Progenitor cell of endocrine pancreas (in vitro differentiated cells): ENCODE measurements at places on chromosomes 4 and X. TPM values are rescaled to one million over a fixed set of nuclear protein-coding genes. Genes with fewer than 3 reads are reported as not detected.

GRCh38 chrX:13078739-13079444 lies 34.5 kb upstream of the FAM9C start:
- no peak for DNase-seq

GRCh38 chr4:78222575-78223186 lies 165.6 kb downstream of the FRAS1 start:
- DNase-seq: no peak

- no peak for DNase-seq
These were observed 12.4 kb upstream of the ELF2 start for GRCh38 chr4:139189417-139189749.

DNA sequence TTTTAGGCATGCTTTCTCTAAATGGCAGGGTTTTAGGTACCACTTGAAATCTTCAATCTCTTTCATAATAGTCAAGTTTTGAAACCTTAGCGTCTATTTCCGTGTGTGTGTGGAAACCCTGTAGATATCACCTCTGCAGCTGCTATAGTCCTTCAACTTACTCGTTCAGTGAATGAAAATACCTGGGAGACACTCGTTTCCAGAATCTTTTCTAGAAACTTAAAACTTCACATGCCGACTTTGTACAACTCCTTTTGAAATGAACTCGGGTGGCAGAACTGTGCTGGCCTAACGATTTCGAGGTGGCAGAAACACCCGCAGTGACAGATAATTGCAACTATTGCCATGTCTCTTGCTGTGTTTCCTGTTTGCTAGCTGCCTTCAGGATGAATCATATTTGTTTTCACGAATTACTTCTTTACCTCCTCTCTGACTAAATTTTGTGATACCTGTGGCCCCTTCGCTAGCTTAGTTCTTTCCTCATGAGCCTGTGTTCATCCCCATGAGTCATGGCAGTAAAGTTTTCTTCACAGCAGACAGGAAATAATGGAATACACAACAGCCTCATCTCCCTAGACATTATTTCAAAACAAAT lies 104.7 kb upstream of the SMIM10 start:
- no peak for DNase-seq

SPANXN2 gene
- total RNA-seq: not detected in 2 replicates

DNA sequence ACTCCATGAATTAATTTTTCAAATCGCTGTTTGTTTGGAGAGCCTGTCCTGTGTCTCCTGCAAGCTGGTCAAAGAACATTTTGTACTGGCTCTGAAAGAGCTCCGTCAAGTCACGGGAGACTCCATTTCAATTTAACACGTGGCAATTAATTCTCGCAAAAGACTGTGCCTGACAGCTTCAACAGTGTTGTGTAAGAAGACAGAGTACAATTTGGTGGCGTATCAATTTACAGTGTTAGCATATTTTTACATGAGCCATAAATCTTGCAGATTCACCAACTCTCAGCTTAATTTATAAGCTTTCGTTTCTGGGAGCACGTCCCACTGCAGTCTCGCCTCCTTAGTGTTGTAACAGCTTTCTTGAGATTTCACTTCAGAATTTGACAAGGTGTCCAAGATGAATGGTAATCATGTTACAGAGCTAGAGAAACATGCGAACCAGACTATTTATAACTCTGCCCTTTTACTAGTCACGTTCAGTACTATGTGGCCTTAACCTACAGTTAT lies 70.8 kb downstream of the RWDD4 start:
- DNase-seq: no peak

DNA sequence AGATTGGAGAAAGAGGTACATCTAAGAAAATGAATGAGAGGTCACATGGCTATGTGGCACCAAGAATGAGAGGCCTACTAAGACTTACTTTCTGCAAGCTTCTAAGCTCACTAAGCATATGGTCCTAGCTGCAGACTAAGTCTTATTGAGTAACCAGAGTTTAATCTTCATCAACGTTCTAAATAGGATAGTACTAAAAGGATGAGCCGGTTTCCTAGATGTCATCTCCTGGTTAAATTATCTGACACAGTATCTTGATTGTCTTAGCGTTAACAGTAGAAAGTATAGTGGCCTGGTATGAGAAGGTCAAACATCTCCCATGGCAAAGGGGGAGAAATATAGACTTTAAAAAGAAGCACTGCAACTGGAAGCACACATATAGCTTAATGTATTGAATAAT lies 448.1 kb downstream of the PDGFC start:
- DNase-seq: no peak

USP17L26 gene
- not detected in 2 replicates for total RNA-seq

GRCh38 chr4:26912810-26913209 lies 52.2 kb downstream of the STIM2 start:
- no peak for DNase-seq

DNA sequence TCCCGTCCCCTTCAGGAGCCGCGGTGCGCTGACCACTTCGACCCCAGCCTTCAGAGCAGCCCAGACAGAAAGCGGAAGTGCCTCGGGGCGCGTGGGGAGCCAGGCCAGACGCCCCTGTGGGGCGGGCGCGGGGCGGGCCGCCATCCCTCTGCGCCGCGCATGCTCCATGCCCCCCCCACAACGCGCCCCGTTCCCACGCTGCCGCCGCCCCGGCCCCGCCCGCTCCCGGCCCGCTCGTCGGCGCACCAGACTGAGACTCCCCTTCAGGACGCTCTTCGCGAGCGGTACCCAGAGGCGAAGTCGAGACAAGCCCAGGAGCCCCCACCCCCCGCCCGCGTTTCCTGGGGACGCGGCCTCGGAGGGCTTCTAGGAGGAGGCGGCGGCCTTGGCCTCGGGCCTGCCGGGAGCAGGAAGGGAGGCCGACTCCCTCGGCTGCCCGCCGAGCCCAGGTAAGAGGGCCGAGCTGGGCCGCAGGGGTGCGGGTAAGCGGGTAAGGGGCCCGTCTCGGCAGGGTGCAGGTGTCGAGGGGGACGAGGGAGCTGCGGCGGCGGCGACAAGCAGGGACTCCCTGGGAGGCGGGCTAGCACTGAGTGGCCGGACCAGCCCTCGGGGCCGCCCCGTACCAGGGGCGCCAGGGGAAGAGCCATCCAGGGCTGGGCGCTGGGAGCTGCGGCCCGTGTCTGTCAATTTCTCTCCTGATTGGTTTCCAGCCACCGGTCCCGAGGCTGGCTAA lies at the start of gene ZFP92:
Gene ZFP92, plus strand, starts transcription at position 218 of the 733 bp plus-strand sequence. CDS start 6,851 bp downstream, outside the sequence.
- no peak for DNase-seq

GRCh38 chr4:10877076-10877475 lies 192.5 kb upstream of the CLNK start:
- no peak for DNase-seq

GRCh38 chrX:57137501-57137900 lies 304 bp upstream of the SPIN2A start:
- no peak for DNase-seq

DNA sequence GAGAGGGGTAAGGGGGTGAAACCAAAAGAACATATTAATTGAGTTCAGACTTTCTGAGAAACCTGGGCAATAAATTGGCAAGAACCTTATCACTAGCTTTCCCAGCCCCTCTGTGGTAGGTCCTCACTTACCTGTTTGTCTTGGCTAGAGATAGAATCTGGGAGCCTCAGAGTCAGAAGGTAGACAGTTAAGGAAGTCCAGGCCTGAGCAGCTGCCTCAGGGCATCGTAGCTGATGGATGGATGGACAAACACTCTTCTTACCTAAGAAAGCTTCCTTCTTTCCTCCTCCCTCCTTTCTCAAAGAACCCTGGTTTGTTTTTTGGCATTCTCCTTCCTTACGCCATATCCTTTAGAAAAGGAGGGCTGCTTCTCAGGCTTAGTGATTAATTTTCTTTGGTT lies 24.4 kb downstream of the FRAS1 start:
- DNase-seq: no peak

PGAM4 gene
- total RNA-seq: not detected in 2 replicates

DNA sequence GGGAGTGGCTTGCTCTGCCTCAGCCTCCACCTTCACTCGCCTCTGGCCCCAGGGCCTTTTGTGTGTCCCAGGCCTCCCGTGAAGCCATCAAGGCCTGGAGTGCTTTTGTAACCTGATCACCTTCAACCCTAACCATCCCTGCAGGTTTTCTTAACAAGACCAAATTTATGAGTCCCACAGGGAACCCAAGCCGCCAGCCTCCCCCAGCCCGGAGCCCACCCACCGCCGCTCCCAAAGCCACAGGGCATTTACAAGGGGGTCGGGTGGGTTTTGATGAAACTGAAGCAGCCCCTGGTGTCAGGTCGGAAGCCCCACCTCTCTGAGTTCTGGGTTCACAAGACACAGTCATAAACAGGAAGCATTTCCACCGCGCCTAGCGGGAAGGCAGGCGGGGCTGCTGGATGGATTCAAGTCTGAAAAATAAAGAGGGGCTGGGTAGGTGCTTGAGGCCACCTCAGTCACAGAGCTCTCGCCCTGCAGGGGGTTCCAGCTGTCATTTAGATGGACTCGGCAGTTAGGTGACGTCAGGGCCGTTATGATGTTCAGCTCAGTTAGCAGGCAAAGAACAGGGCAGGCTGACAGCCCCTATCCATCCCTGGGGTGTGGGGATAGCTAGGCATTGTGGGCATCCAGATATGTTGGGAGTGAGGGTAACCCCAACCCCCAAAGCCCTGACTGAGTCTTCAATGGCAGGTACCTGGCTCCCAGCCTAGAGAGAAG lies 128.5 kb downstream of the BCOR start:
- DNase-seq: no peak

PSAPL1 gene
- total RNA-seq: 0.14 and 0.38 TPM in 2 replicates

- no peak for DNase-seq
These were observed 23.8 kb downstream of the COL25A1 start for GRCh38 chr4:109278594-109279031.

GRCh38 chrX:136193771-136194170 lies 46.4 kb downstream of the FHL1 start:
- DNase-seq: no peak

NDUFA1 gene
- 57.7 and 61.8 TPM in 2 replicates for total RNA-seq
